Stomach (tissue), 19 donors: ENCODE measurements at places on chromosomes 5 and 9. TPM values are rescaled to one million over a fixed set of nuclear protein-coding genes. Genes with fewer than 3 reads are reported as not detected.

- no peak for DNase-seq
- H3K27ac ChIP-seq, result no peak overlapping the region
- H3K4me1 ChIP-seq, result no peaks in the 10 kb centered on the region
- H3K36me3 ChIP-seq, result no peaks in the 10 kb centered on the region
Observed at GRCh38 chr9:32701321-32702022, 66.0 kb upstream of the TAF1L start.

DNA sequence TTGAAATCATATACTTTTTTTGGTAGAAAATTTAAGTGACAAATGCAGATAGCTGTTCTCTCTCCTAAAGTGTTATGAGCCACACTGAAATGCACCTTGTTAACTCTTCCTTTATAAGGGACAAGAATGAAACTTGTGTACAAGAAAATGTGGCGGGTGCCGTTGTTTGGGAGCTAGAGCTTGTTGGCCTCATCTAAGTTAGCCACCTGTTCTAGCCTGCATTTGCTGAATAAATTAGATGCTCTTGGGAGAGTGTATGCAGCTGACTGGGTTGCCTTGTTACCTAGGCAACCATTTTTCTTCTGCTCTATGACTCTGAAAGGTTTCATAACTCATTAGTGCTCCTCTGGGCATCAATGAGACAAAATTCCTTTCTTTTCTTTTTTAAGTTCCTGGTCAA is 174.3 kb downstream of the TAF11L14 start:
- no peak overlapping the region for H3K4me3 ChIP-seq
- no peaks in the 10 kb centered on the region for H3K27me3 ChIP-seq
- no peak overlapping the region for H3K27ac ChIP-seq
- H3K4me1 ChIP-seq, result no peaks in the 10 kb centered on the region

GRCh38 chr5:138459311-138459933 is 5.9 kb upstream of the EGR1 start:
- DNase-seq, result peak; percentile 76
- no peaks in the 10 kb centered on the region for H3K27me3 ChIP-seq
- no peaks in the 10 kb centered on the region for H3K36me3 ChIP-seq
- H3K4me1 ChIP-seq, result peaks cover 26% of the 10 kb centered on the region
- no peak overlapping the region for H3K27ac ChIP-seq
- no peak overlapping the region for H3K4me3 ChIP-seq

GRCh38 chr5:96315431-96315830 is 117.6 kb downstream of the PCSK1 start:
- H3K36me3 ChIP-seq, result no peaks in the 10 kb centered on the region
- H3K4me1 ChIP-seq, result no peaks in the 10 kb centered on the region
- no peak overlapping the region for H3K27ac ChIP-seq
- no peak for DNase-seq

DNA sequence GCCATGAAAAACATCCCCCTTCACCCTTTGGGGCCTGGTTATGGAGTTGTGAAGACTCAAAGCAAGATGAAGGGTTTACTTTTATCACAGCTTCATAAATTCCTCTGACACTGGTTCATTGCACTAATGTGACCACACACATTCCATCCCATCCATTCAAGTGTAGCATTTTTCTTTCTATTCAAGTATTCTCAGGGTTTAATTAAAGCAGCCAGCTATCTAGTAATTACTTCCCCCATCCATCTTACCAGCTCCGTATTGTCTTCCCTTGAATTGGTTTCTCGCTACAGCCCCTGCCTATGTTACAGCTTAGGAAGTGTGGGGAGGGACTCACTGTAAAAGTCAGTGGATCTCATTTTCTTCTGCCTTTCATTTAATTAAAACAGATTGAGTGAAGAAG is 387.0 kb upstream of the RFX3 start:
- no peak overlapping the region for H3K27ac ChIP-seq
- H3K4me1 ChIP-seq, result no peaks in the 10 kb centered on the region
- no peak overlapping the region for H3K4me3 ChIP-seq
- H3K36me3 ChIP-seq, result no peaks in the 10 kb centered on the region

DNA sequence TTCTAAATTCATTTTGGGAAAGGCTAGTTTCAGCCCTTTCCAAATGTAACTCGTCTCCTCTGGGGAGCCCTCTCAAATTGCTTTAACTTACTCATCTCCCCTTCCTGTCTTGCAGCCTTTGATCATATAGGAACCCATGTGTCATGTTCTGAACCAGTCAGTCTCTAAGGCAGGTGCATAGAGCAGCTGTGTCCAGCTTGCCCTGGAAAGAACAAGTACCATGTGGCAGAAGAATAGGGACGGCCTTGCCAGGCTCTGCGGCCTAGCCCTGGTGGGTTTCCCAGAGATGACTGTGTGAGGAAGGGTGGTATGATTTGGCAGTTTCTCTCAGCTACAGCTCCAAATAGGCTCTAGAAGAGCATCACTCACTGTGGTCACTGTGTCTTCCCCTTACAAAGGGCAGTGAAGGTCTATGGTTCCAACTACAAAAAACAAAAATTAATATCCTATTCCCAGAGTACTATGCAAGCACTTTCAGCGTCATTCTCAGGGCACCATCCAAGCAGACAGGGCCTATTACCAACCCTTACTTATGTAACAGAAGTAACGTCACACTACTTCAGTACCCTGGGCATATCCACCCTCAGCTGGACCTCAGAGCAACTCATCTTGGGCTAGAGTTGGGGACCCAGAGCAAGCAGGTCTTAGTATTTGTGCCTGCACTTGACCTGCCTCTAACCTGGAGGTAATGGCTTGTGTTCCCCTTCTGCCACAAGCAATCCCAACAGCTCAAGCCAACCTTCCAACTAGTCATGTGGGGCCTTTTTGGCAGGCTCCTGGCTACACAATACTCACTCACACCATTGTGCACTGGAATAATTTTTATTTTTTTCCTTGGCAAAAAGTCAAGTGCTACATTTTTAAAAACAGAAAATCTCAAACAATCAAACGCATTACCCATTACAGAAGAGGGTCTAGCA is 37.2 kb upstream of the UBAP2 start:
- no peaks in the 10 kb centered on the region for H3K4me1 ChIP-seq
- H3K27ac ChIP-seq, result no peak overlapping the region
- H3K36me3 ChIP-seq, result peaks cover 56% of the 10 kb centered on the region
- DNase-seq, result no peak
- H3K27me3 ChIP-seq, result no peaks in the 10 kb centered on the region
- no peak overlapping the region for H3K4me3 ChIP-seq

GRCh38 chr5:150560401-150561191 is 52.7 kb downstream of the NDST1 start:
- peaks cover 16% of the 10 kb centered on the region for H3K4me1 ChIP-seq
- peak; percentile 96 for DNase-seq
- no peak overlapping the region for H3K4me3 ChIP-seq

DNA sequence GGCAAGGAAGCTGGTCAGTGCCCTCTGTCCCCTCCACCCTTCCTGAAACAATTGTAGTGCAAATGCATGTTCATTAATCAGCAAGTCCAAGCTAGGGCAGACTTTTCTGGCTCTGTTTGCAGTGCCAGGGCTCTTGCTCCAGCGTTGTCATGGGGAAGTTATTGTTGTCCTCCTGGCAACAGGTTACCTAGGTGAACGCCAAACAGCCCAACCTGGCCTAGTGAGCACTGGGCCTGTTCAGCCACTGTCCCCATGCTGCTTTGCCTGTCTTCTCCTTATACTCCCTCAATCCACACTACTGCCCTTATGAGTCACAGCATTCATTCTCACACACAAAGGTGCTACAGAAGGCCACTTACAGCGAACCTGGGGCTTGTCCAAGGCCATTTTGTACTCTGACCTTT is 34.5 kb upstream of the GLIS3 start:
- H3K4me3 ChIP-seq, result no peak overlapping the region
- H3K27me3 ChIP-seq, result no peaks in the 10 kb centered on the region
- H3K36me3 ChIP-seq, result no peaks in the 10 kb centered on the region

GRCh38 chr9:105297442-105298075 is 53.1 kb downstream of the SLC44A1 start:
- peak overlapping the region; percentile 24 for H3K27ac ChIP-seq
- no peaks in the 10 kb centered on the region for H3K27me3 ChIP-seq
- H3K4me3 ChIP-seq, result no peak overlapping the region
- no peaks in the 10 kb centered on the region for H3K4me1 ChIP-seq
- DNase-seq, result no peak

DNA sequence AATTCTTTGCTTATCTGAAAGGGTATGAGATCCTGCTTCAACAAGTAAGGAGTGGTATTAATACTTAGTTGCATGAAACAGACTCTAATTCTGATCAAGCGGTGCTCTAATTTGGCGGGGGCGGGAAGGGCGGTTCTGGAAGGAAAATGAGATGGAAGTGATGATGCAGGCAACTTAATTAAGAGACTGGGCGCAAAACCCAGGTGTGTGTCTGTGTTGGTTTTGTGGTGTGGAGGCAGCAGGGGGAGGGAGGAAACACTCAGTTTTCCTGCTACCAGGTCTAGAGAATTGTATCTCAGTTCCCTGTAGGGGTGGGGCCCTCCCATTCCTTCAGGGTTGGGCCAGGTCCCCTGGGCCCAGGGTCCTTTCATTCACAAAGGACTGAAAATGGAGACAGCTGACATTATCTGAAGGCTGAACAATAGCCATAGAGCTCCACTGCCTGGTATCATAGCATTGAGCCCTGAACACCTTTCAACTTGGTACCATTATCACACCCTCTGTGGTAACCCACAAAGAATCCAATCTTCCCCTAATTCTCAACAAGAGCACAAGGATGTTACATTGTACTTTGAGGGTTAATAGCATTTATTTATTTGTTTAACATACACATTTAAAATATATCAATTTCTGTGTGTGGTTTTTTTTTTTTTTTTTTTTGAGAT is 17.2 kb upstream of the C5orf47 start:
- peaks cover 15% of the 10 kb centered on the region for H3K4me1 ChIP-seq
- no peaks in the 10 kb centered on the region for H3K27me3 ChIP-seq
- no peak overlapping the region for H3K27ac ChIP-seq
- H3K36me3 ChIP-seq, result no peaks in the 10 kb centered on the region

GRCh38 chr9:89425921-89426383 is 72.0 kb downstream of the SEMA4D start:
- peak overlapping the region; percentile 22 for H3K27ac ChIP-seq
- no peak for DNase-seq
- peaks cover 36% of the 10 kb centered on the region for H3K4me1 ChIP-seq
- H3K36me3 ChIP-seq, result no peaks in the 10 kb centered on the region

GRCh38 chr9:27413511-27414219 is 110.4 kb upstream of the IFNK start:
- peak overlapping the region; percentile 20 for H3K4me3 ChIP-seq
- DNase-seq, result peak; percentile 50
- no peaks in the 10 kb centered on the region for H3K36me3 ChIP-seq
- peaks cover 26% of the 10 kb centered on the region for H3K4me1 ChIP-seq
- no peaks in the 10 kb centered on the region for H3K27me3 ChIP-seq
- H3K27ac ChIP-seq, result peak overlapping the region; percentile 73

DNA sequence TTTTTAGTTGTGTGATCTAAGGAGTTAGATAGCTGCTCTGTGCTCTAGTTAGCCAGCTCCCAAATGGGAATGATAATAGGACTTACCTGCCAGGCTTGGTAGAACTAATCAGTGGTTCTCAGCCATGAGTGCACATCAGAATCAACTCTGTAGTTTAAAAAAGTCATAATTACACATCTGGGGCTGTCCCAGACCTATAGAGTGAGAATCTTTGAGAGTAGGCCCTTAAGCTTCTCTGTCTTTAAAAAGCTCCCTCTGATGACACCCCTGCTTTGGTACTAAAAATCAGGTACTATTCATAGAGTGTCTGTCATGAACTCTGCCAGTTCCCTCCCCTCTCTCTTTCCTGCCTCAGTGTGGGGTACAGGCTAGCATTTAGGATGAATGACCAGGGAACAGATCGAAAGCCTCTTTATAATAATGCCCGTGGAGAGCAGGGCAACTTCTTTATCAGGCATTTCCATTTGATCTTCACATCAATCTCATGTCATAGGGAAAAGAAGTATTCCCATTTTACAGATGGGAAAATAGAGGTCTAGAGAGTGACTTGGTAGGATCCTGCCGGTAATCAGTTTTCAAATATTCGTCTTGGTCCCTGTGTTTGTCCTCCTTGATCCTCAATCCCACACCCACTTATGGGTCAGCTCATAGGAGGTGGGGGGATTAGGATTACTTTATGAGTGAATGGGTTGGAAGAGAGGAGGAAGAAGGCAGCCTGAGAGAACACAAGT is 15.3 kb downstream of the PPARGC1B start:
- H3K27me3 ChIP-seq, result no peaks in the 10 kb centered on the region
- no peak overlapping the region for H3K4me3 ChIP-seq
- peaks cover 64% of the 10 kb centered on the region for H3K4me1 ChIP-seq
- H3K27ac ChIP-seq, result no peak overlapping the region
- H3K36me3 ChIP-seq, result no peaks in the 10 kb centered on the region

- no peak overlapping the region for H3K27ac ChIP-seq
- DNase-seq, result no peak
- H3K4me3 ChIP-seq, result no peak overlapping the region
- H3K36me3 ChIP-seq, result no peaks in the 10 kb centered on the region
- H3K27me3 ChIP-seq, result no peaks in the 10 kb centered on the region
- H3K4me1 ChIP-seq, result no peaks in the 10 kb centered on the region
Observed at GRCh38 chr5:169753795-169754194, 116.7 kb downstream of the DOCK2 start.

GRCh38 chr5:123636006-123636405 is 124.0 kb downstream of the CSNK1G3 start:
- DNase-seq, result no peak
- no peak overlapping the region for H3K27ac ChIP-seq
- H3K27me3 ChIP-seq, result no peaks in the 10 kb centered on the region
- no peaks in the 10 kb centered on the region for H3K4me1 ChIP-seq
- no peak overlapping the region for H3K4me3 ChIP-seq

DNA sequence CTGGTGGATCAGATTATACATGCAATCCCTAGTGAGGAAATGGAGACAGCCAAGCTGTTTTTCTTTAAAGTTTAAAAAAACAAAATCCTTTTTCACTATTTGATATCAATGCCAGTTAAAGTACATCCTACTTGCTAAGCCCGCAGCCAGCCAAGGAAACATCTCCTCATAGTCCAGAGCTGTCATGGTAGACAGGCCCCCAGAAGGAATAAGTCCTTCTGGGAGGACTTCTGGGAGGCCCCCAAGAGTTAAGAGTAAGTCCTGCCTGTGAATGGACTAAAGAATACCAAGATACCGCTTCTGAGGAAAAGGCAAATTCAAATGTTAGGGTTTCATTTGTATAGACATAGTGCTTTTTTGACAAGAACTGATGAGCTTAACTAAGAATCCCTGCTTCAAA is 38.3 kb downstream of the MOCS2 start:
- no peak for DNase-seq
- H3K4me1 ChIP-seq, result no peaks in the 10 kb centered on the region
- peaks cover 62% of the 10 kb centered on the region for H3K36me3 ChIP-seq
- H3K27ac ChIP-seq, result no peak overlapping the region
- H3K4me3 ChIP-seq, result no peak overlapping the region

- no peak for DNase-seq
- no peaks in the 10 kb centered on the region for H3K4me1 ChIP-seq
- no peak overlapping the region for H3K4me3 ChIP-seq
Observed at GRCh38 chr5:161414037-161414436, 132.5 kb downstream of the GABRB2 start.

The NR6A1 gene
- 2.6 TPM for total RNA-seq

The RLN2 gene
- not detected for total RNA-seq

The LCN1 gene
- not detected for total RNA-seq

The IPO11 gene
- total RNA-seq, result 24.5 TPM

The KIF20A gene
- total RNA-seq, result 7.9 TPM

The ERMP1 gene
- total RNA-seq, result 18.0 TPM

The INSL6 gene
- not detected for total RNA-seq

The HMGCR gene
- total RNA-seq, result 32.1 TPM

The TPPP gene
- total RNA-seq, result 6.7 TPM
